ENCODE measurements at places on chromosomes 6 and 20.

- DNase-seq, result no peak
These were observed 220.2 kb downstream of the ATXN1 start for GRCh38 chr6:16540804-16541752.

DNA sequence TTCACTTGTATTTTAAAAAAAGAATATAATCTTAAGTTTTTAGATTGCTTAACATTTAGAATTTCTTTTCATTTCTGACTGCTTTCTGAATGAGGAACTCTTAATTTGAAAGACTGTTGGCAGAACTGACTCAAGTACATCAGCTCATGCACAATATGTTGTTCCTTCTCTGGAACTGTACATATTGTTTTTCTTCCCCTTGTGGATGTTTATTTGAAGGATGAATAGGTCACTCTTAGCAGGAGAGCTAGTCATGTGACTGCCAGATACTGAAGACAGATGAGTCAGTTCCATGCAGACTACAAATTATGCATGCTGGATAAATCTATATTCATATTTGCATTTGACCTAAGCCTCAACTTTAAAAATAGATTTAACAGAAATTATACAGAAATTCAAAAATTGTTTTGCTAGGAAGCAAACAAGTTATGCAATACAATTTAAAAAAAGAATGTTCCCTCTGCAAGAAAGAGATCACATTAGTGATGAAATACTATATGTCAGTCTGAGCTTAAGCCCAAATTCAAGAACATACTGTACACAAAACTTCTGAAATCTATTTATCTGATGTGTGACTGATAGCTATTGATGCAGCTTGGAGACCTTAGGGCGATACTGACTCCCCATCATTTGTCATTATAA lies 1274.9 kb upstream of the GJE1 start:
- DNase-seq, result no peak

GRCh38 chr6:116511424-116512110 lies at the start of gene CALHM5:
CALHM5 (plus strand) TSS chr6:116511639; CDS start chr6:116511697, 58 bp downstream.
- DNase-seq, result no peak

DNA sequence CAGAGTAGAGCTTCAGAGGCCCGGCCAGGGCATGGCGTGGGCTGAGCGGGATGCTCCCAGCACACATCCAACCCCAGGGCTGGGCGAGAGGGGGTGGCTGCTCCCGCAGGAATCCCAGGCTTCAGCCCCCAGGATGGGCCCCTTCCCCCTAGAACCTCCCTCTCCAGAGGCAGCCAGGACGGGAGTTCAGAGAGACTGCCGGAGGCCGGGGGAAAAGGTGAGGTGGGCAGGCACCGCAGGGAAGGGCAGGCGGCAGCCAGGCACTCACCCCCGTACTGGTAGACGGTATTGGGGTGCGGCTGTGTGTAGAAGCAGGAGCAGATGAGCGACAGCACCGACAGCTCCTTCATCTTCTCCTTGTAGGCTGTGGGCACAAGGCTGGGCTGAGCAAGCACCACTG lies 9.3 kb downstream of the STMN3 start:
- DNase-seq, result no peak

DNA sequence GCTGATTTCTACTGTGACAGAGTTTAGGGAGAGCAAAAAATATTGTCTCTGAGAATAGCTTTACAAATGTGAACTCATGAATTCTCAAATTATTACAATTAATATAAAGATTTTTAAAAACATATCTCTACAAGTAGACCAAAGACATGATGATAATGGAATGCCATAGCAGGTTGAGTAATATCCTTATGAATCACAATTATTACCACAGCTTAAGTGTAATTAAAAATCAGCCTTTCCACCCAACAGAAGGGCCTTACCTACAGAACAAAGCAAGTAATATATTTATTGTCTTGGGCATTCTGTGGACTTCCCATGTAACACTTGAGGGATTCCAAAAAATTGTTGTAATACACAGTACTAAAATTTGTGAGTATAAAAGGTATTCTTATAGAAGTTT lies 1099.6 kb upstream of the GJE1 start:
- DNase-seq, result no peak

DNA sequence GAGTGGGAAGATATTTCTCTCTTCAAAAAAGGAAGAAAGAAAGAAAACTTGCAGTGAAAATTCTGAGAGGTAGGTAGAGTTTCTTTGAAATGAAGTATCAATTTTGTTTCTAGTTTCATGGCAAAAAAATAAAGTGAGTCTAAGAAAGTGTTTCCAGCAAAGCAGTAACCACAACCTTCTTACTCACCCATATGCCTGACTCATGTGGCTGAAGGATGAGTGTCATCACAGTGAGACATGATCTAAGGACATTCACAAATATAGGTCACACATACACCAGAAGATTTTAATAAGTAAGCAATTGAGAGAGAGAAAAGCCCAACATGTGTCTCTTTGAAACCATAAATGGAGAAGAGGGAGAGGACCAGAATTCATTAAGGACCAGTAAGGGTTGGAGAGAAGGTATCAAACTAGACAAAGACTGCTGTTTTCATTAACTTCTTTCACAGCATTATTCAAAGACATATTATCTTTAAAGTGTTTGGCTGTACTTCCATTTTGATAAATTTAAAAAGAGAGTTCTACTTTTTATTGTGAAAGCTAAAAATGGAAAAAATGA lies 169.5 kb downstream of the FRK start:
- DNase-seq, result no peak

DNA sequence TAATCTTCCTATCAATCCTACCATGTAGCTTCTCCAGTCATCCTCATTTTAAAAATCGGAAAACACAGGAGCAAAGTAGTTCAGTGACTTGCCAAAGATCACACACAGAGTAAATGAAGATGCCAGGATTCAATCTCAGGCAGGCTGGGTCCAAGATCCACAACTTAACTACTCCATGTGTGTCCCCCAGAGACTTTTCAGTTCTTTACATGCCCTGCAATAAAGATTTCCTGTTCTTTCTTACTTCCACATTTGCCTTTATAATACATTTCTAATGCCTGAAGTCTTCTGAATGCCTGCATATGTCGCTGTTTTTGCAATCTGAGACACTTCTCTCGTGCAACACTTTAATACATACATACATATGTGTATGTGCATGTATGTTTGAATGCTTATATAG lies 121.7 kb upstream of the MARCKS start:
- DNase-seq, result no peak
